GM18507 (cell line): ENCODE measurements at places on chromosomes 5 and 9.

DNA sequence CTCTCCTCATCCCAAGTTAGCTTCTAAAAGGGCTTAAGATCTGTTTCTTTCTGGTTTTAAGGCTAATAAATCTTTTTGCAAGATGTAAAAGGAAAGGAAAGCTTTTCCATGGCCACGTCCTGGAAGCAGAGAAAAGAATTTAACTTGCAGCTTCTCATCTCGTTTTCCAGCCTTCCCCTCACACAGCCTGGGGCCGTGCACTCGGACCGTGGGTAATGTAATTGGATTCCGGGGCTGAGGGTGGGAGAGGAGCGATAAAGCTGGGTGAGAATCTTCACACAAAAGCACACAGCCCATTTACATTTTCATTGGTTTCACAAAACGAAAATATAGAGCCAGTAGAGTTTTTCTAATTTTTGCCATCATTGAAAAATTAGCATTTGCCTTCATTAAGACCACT is 91.2 kb downstream of the IRX2 start:
- DNase-seq = no peak

- DNase-seq = no peak
Measured at GRCh38 chr5:22916393-22916792, 63.2 kb upstream of the CDH12 start.

- DNase-seq = no peak
Measured at GRCh38 chr9:113631871-113632665, 168.5 kb downstream of the RGS3 start.

GRCh38 chr9:38301376-38302106 is 91.0 kb upstream of the ALDH1B1 start:
- no peak for DNase-seq

DNA sequence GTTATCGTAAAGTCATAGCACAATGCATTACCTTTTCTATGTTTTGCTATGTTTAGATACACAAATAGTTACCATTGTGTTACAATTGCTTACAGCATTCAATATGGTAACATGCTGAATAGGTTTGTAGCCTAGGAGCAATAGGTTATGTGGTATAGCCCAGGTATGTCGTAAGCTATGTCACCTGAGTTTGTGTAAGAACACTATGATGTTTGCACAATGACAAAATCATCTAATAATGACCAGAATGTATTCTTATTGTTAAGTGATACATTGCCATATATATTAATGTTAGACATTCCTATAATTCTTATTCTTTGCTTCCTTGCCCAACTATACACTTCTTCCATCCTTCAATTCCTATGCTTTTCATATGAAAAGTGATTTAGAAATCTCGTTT is 18.2 kb upstream of the DAB2 start:
- no peak for DNase-seq

GRCh38 chr5:161311965-161312364 is 234.6 kb downstream of the GABRB2 start:
- peak; percentile 1 for DNase-seq

DNA sequence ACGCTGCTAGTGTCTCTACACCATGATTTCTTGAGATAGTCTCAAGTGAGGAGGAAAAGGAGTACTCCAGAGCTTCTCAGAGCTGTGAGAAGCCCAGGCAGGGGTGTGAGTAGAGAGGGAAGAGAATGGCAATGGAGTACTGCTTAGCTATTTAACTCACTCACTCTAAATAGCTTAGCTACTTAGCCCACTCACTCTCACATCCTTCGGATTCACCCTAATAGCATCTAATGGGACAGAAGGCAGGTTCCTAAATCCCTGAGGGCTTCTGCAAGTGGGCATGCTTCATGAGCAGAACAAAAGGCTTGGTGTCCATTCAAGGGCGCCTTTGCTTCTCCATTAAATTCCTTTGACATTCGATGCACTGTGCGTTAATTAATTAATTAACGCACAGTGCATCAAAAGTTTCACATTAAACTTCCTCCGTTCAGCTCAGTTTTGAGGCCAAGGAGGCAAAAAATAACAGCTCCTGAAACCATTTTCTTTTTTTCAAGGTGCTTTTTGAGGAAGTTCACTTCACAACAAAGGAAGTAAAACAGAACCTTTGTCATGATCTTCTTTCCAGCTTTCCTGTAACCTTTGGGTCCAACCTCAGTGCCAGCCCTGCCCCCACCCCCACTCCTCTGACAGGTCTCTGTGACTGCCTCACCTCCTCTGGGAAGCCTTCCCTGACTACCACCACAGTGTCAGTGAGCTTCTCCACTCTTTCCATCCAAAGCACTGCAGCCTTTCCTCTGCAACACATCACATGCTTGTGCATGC is 294.0 kb downstream of the SEC61B start:
- no peak for DNase-seq

DNA sequence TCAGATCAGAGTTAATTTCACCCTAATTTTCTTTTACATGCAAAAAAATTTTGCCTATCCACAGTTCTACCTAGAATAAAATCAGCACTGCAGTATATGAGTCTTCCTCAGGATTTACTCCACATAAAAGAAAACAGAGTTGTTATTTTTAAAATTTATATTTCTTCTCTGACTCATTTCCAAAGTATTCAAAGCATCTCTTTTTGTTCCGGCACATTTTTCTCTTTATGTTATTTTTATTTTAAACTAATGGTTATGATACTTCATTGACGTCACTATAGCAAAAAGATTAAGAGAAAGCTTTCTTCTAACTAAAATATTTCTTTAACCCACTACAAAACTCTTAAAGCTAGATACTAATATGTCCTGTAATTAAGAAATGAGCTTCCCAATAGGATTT is 590.4 kb downstream of the PRELID2 start:
- no peak for DNase-seq

DNA sequence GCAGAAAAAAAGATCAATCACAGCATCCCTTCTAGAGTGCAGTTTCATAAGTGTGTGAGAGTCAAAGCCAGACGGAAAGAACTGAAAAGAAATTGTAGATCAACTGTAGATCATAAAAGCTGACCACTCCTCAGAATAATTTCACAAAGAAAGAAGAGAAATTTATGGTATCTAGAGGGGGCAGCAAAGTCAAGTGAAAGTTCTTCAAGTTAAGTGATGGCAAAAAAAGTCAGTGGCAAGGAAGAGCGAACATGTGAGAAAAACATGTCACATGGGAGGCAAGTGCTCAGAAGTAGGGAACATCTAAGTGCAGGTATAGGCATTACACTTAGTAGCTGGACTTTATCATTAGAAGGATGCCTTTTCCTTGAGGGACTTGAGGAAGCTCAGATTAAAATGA is 245.1 kb upstream of the ISL1 start:
- no peak for DNase-seq
